Activated CD4-positive, alpha-beta T cell treated with anti-CD3 and anti-CD28 coated beads, Interleukin-2, amount 10 ng/mL, durations not matched to agents 24 days and 14 days (primary cell): ENCODE measurements at places on chromosomes 16 and 17. TPM values are rescaled to one million over a fixed set of nuclear protein-coding genes. Genes with fewer than 3 reads are reported as not detected.

- DNase-seq: no peak
These were observed 29.1 kb downstream of the COG4 start for GRCh38 chr16:70494202-70494770.

GRCh38 chr16:72635104-72635503 lies 412.8 kb downstream of the ZFHX3 start:
- no peak for DNase-seq

The TMC6 gene
- 250 and 251 TPM in 2 replicates for total RNA-seq

The IRF8 gene
- 235 and 248 TPM in 2 replicates for total RNA-seq

DNA sequence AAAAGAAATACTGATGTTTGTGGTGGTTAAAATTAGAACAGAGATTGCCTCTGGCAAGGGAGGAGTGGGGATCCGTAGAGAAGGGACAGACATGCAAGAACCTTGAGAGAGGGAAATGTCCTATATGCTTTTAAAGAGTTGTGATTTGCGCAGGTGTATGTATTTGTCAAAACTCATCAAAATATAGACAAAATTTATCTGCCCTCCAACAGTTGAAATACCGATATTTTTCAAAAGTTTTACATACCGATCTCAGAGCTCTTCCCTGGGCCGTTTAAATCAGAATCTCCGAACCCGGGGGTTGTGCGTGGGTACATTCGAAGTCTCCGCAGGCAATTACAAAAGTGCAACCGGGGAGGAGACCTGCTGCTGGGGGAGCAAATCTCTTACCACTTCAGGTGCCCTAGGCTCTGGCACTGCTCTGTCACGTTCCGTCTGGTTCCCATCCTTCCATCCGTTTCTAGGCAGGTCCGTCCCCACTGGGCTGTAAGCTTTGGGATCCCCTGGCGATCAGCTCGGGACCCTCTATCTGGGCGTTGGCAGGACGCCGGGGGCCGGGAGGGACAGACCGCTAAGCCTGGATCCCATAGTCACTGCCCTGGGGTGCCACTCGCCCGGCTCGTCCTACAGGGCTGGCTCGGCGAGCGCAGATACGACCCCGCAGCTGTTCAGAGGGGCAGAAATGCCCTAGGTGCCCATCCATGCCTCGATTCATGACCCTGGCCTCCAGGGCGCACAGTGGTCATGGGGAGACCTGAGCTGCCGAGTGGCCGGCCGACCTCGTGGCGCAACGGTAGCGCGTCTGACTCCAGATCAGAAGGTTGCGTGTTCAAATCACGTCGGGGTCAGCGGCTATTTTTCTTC lies 4.2 kb downstream of the BORCS6 start:
- peak; percentile 97 for DNase-seq

DNA sequence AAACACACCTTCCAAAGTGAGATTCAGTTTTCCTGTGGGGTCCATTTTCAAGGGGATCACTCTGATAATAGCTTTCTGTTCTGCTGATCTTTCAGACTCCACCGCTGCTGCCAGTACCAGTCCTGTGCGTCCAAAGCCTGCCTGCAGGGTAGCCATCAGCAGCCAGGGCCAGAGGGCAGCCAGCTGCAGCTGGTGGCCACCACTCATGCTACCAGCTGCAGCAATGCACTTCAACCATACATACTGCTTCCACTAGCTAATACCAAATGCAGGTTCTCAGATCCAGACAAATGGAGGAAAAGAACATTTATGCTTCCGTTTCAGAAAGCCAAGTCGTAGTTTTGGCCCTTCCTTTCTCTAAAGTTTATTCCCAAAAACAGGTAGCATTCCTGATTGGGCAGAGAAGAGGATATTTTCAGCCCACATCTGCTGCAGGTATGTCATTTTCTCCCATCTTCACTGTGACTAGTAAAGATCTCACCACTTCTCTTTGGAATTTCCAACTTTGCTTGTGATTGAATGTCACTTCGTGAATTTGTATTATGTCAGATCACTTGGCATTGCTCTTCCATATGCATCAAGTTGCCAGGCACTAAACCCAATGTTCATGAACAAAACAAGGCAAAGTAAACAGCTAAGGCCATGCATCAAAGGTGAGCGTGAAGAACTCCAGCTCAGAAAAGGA lies 1.8 kb downstream of the RNF43 start:
- DNase-seq: no peak

The TPSAB1 gene
- not detected in 2 replicates for total RNA-seq

DNA sequence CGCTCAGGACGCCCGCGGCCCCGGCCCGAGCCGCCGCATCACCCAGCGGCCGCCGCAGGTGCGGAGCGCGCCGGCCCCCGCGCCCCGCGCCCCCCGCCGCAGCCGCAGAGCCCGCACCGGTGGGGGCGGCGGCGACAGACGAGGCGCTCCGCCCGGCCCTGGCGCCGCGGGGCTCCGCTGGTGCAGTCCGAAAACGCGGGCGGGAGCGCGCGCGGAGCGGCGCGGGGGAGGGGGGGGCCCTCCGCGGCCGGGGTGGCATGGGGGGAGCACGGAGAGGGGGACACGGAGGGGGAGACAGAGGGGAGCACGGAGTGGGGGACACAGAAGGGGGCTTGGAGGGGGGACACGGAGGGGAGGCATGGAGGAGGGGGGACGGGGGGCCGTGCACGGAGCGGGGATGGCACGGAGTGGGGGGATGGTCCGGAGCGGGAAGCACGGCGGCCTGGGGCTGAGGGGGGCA lies at the start of gene AATK:
AATK (minus strand) TSS at position 189 of the 460 bp plus-strand sequence. CDS start 229 bp downstream, outside the sequence.
- no peak for DNase-seq

The GAS2L2 gene
- total RNA-seq: not detected in 2 replicates

GRCh38 chr16:87410968-87411367 lies 18.8 kb downstream of the MAP1LC3B start:
- no peak for DNase-seq

GRCh38 chr17:21177854-21178600 lies 35.9 kb downstream of the TMEM11 start:
- DNase-seq: no peak

DNA sequence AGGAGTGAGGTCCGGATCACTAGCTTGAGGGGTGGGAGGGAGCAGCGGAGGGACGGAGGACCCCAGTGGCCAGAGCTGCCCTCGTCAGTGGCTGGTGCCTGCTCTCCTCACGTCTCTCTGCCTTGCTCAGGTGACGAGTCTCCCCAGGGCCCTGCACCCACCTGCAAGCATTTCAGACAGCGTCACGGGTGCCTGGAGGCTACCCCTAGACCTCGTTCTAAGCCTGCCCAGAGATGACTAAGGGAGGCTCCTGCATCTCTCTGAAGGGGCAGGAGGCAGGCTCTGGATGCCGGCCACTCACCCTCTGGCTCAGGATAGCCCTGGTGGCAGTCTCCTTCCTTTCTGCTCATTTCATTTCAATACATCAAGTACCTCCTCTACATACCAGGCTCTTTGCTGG lies 68.8 kb downstream of the MRC2 start:
- DNase-seq: no peak

- no peak for DNase-seq
These were observed 8.6 kb upstream of the MMP15 start for GRCh38 chr16:58016840-58017446.

DNA sequence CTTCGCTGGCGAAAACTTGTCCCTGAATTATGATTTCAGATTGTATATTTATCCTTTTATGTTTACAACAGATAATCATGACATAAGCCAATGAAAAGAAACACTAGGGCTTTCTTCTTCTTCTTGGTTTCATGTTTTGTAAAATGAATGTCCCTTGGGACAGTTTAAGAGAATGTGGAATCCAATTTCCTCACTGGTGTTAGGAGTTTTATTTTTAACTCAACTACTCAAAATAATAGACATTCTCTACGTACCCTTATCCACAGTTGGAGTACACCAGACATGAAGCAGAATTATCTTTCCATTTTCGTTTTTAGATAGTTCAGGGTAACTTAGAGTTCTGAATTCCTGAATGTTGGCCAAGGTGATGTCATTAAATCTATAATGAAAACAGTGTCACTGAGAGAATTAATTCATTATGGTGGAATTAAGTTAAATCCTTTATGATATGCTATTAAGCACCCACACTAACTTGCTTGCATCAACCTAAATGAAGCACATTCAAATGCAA lies 43.4 kb downstream of the IRX6 start:
- no peak for DNase-seq

DNA sequence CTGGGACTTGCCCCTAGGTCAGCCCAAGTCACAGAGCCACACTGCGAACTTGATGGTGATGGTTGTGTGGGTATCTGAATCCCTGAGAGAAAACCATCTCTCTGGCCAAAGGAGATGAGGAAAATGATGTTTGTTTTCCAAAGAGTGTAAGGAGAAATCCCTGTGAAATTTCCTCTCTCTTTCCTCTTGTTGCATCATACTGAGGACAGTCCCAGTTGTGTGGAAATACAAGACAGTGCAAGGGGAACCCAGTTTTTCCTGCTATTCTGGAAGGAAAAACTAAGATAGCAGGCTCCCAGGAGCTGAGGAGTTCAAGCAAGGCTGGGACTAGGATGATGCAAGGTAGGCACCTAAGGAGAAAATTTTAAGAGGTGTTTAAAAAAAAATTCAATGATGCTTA lies 86.8 kb upstream of the TOM1L1 start:
- no peak for DNase-seq

The IRX5 gene
- 0.12 TPM in 1 of 2 replicates, not detected in the other for total RNA-seq

The MYH1 gene
- not detected in 2 replicates for total RNA-seq

DNA sequence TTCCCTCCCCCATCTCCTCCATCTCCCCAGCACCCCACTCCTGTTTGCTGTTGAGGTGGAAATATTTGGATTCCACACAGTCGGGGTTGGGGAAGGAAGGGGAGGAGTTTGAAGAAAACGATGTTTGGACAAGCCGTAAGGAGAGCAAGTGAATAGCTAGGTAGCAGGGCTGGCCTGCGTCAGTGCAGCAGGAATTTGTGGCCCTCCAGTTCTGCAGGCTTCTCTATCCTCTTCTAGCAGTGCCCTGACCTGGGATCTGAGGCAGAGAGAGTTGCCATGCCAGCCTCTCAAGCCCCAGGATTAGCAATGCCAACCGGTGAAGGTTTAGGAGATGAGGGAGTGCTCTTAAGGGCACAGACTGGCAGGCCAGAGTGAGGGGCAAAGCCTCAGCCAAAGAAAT lies 12.5 kb downstream of the TLCD2 start:
- DNase-seq: no peak
